ENCODE measurements at places on chromosomes 3 and 15. TPM values are rescaled to one million over a fixed set of nuclear protein-coding genes. Genes with fewer than 3 reads are reported as not detected.

GRCh38 chr15:28106294-28107110 lies 7.4 kb upstream of the OCA2 start:
- H3K27me3 ChIP-seq: no peaks in the 10 kb centered on the region
- H3K27ac ChIP-seq: no peak overlapping the region
- peak overlapping the region; percentile 57 for H3K4me3 ChIP-seq

DNA sequence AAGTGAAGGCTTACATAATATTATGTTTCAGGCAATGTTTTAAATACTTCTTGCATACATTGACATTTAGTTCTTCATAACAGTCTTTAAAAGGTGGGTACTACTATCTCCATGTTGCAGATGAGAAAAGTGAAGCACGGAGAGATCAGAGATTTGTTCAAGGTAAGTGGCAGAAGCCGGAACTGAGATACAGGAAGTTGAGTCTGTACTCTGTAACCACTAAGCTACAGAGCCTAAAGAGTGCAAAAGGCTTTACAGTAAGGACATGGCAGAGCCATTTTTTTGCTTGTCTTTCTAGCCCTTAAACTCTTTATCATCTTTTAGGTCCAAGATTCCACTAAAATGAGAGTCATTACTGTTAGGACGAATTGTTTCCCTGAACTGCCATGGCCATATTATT lies 186.5 kb upstream of the PEX5L start:
- H3K36me3 ChIP-seq: no peaks in the 10 kb centered on the region
- DNase-seq: no peak
- no peak overlapping the region for H3K4me3 ChIP-seq
- no peaks in the 10 kb centered on the region for H3K4me1 ChIP-seq
- no peaks in the 10 kb centered on the region for H3K27me3 ChIP-seq

DNA sequence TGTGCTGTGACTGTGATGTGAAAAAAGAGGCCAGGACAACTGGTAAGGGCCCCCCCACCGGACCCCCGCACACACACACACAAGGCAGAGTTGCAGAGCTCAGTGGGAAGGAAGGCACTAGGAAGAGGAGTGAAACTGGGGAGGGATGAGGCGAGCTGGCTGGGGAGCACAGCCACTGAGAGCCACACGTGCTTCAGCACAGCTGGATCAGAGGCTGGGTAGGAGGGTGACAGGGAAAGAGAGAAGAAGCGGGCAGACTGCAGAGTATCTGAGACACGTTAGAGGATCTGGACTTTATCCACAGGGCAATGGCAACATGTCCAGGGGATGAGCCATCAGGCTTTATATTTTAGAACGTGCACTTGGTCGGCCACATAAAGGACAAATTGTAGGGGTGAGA lies 38.0 kb upstream of the TKT start:
- DNase-seq: no peak
- no peaks in the 10 kb centered on the region for H3K4me1 ChIP-seq
- H3K27ac ChIP-seq: no peak overlapping the region
- no peaks in the 10 kb centered on the region for H3K27me3 ChIP-seq
- no peak overlapping the region for H3K4me3 ChIP-seq
- H3K36me3 ChIP-seq: peaks cover 18% of the 10 kb centered on the region

The GPR15 gene
- total RNA-seq: not detected

DNA sequence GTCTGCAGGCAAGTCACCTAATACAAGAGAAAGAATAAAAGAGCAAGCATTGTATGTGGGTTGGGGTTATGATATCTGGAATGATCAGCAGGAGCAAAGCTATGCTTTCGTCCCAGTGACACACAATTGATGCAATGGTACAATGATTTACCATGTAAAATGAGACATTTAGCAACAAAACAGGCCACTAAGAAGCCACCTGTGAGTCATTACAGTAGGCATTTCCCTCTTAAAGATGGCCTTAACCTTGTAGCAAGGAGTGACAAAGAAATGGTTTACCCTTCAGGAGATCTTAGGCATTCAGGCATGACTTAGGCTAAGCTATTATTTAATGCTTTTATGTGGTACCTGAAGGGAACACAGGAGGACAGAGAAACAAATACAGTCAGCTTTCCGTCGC lies 373.3 kb upstream of the RBMS3 start:
- no peak overlapping the region for H3K4me3 ChIP-seq
- no peaks in the 10 kb centered on the region for H3K4me1 ChIP-seq
- H3K36me3 ChIP-seq: no peaks in the 10 kb centered on the region
- no peaks in the 10 kb centered on the region for H3K27me3 ChIP-seq
- no peak overlapping the region for H3K27ac ChIP-seq

The FAM107A gene
- total RNA-seq: 10.7 TPM

DNA sequence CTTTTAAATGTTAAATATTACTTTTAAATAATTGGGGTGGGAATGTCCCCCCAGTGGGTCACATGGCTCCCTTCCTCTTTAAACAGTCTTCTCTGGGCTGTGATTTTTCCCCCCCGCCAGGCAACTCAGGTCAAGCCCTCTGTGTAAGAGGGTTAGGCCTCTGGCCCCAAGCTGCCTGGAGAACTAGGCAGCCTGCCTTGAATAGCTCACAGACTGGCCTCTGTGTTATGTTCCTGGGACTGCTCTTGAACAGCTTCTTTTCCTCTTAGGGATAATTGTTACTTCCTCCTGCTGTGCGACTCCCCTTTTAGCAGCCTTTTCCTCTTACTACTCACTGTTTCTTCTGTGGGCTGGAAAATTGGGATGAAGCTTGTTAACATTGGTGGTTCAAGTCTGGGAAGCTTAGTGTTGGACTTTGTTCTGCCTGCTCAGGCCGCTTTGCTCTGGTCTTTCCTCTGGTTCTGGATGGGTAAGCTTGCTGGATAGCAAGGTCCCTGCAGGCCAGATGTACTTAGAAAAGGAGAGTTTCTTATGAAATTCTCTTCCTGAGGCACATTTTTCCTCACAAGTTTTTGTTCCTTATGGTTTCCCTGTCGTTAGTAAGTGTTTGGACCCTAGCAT lies 2.2 kb downstream of the TEX264 start:
- peaks cover 12% of the 10 kb centered on the region for H3K4me1 ChIP-seq
- H3K27me3 ChIP-seq: no peaks in the 10 kb centered on the region
- no peak overlapping the region for H3K4me3 ChIP-seq
- no peaks in the 10 kb centered on the region for H3K36me3 ChIP-seq
- no peak for DNase-seq
- H3K27ac ChIP-seq: no peak overlapping the region

The LDHAL6B gene
- total RNA-seq: not detected

The TM4SF18 gene
- 142 TPM for total RNA-seq

The CHL1 gene
- not detected for total RNA-seq

GRCh38 chr15:71333136-71333700 lies 217.9 kb downstream of the THSD4 start:
- no peaks in the 10 kb centered on the region for H3K36me3 ChIP-seq
- H3K4me3 ChIP-seq: no peak overlapping the region
- H3K4me1 ChIP-seq: no peaks in the 10 kb centered on the region
- no peak overlapping the region for H3K27ac ChIP-seq

The DYNLT2B gene
- 14.4 TPM for total RNA-seq

- no peaks in the 10 kb centered on the region for H3K27me3 ChIP-seq
- peaks cover 21% of the 10 kb centered on the region for H3K4me1 ChIP-seq
- H3K36me3 ChIP-seq: peaks cover 8% of the 10 kb centered on the region
- DNase-seq: peak; percentile 72
These were observed 33.0 kb downstream of the ARID3B start for GRCh38 chr15:74573987-74574386.

The SUSD5 gene
- total RNA-seq: 15.3 TPM

Data from endothelial cell of umbilical vein (primary cell).